ENCODE measurements at places on chromosomes 7 and 10.

- no peak for DNase-seq
These were observed 373.1 kb downstream of the MALRD1 start for GRCh38 chr10:19421674-19422073.

GRCh38 chr10:119113751-119114732 is 10.1 kb downstream of the DENND10 start:
- no peak for DNase-seq

GRCh38 chr10:17244700-17245365 is 16.8 kb downstream of the VIM start:
- DNase-seq: no peak

- DNase-seq: no peak
These were observed 16.9 kb upstream of the GPR146 start for GRCh38 chr7:1027242-1028043.

DNA sequence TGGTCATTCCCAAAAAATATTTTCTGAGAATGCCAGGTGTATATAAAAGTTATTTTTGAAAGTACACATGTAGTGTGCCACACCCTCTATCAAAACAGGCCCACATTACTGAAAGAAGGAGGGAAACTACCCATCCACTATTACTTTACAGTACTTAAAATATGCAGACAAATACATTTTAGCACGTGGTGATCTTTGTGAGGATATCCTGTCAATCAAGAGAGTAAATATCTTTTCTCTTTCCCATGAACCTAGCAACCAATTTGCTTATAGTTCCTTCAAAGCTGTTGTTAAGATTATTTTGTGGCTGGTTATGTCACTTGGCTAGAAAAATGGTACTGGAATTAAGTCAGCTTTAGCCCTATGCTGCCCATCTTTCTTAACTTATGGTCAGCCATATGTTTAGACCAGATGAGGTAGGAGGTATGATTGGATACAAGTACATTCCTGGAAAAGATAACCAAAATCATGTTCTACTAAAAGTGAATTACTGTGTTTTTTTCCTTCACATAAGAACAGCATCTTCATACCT is 70.1 kb downstream of the AUTS2 start:
- no peak for DNase-seq

DNA sequence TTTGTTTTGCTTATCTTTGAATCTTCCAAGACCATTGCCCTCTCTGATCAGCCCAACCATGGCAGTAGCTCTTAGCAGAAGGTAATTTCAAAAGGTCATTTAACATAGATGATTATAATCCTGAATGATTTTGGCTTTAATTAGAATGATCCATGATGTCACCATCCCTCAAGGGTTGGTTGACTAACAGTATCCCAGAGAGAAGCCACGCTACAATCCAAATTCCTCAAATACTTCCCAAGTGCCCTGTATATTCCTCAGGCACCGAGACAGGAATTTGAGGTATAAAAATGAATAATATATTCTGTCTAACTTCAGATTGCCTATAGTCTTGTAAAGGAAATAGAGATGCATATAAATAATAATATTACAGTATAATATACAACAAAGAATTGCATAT is 42.1 kb upstream of the TMEM196 start:
- DNase-seq: no peak

DNA sequence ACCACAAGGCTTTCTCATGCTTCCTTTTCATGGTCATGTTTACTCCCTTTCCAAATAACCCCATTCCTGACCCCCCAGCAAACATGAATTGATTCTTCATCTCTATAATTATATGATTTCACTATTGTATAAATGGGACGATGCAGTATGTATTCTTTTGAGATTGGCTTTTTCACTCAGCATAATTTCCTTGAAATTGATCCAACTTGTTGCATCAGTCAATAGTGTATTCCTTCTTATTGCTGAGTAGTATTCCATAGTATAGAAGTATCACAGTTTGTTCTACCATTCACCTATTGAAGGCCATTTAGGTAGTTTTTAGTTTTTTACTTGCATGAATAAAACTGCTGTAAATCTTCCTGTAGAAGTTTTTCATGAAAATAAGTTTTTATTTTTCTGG is 264.7 kb downstream of the BAMBI start:
- DNase-seq: no peak

- DNase-seq: no peak
These were observed 98.2 kb downstream of the TNS3 start for GRCh38 chr7:47483604-47484273.

DNA sequence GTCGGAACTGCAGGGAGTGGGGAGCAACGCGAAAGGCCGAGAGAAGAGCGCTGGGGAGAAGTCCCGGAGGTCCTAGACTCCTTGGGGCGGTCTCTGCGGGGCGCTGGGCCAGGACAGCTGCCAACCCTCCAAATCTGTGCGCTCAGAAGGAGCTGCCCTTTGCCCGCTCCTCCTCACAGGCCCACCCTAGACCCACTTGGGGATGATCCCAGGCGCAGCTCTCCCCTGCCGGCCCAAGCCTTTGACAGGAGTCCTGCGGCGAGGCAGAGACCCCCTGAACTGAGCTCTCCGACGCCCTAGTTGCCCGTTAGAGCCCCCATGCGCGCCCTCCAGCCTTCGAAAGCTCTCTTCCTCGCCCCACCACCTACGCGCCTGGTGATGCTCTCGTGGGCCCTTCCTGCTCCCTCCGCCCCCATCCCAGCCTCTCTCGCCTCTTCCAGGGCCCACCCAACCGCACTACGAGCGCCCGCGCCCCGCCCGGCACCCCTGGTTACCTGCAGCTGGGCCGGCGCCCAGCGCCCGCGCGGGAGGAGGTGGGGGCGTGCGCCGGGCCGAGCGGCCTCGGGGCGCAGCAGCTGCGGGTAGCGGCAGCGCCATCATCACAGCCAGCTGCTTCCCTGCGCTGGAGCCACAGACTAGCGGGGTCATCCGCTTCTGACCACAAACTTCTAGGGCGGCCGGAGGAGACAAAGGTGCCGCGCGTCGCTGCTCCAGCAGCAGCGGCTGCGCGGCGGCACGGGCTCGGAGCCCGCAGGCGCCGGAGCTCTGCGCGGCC is 353.4 kb downstream of the DNAJB6 start:
- DNase-seq: no peak

DNA sequence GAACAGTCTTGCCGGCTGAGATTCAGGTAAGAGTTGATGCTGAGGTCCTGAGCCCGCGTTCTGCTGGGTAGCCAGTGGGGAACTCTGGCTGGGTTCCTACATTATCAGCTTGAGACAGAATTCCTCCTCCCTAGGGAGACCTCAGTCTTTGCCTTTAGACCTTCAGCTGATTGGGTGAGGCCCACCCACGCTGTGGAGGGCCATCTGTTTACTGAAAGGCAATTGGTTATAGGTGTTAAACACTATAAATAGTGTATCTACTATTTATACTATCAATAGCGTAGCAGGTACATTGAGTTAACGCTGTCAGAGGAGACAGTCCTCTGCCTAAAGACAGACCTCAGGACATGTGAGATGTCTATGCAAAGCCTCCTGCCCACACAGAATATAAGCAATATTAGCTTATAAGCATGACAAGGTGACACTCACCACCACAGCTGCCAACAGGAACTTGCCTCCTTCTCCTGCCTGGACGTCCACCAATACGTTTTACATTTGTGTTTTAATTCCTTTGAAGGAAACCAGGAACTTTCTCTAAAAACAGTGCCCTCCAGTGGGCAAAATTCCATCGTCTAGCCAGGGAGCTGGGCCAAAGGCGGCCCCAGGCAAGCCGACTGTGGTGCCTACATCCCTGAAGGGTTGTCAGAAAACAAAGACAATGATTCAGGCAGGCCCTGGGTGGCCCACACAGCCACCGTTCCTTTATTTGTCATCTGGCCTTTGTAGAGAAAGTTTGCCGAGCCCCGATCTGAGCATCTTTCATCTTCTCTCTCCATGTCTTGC is 58.8 kb downstream of the INSIG1 start:
- DNase-seq: no peak

GRCh38 chr7:94431176-94431575 is 36.5 kb downstream of the COL1A2 start:
- DNase-seq: no peak

DNA sequence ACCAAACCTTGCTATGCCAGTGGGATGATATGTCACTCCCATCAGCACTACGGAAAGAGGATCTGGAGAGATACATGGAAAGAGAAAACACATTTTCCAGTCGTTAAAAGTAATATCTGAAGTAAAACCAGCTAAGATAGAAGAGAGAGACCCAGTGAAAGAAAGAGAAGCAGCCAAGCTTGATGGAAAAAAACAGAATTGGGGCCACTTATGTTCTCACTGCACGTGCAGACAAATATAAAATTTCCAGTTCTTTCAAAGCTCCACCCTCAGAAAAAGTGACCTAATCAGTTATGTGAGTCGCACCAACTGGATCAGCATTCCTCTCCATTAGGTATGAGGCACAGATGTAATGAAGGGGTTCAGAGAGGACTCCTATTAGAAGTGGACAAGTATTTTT is 266.1 kb downstream of the MTERF1 start:
- DNase-seq: no peak

DNA sequence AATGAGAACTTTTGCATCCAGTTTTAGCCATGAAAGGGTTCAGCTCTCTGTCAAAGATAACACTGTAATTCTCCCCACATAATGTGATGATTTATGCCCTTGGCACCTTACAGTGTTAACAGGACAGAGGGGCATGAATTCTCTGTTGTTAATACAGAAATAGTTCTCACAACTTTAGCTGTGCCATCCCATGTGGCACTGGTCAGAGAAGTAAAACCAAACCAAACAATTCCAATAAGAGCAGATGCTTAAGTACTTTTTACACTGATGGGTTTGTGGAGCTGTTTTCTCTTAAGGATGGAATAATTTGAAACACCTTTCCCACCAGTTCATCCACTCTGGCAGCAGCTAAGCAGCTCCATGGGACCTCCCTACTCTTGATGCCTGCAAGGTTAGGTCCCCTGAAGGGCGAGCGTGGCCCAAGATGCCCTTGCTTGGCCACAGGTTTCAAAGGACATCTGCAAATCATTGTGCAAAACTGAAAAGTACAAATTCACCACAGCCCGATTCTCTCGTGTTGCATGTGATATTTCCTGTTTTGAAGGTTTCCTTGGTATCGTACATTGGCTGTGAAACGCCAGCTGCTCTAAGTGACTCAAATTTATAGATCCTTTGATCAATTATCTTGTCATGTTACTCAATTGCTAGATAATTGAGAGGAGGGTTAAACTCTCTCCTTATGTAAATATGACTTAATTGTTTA is 82.5 kb upstream of the CREB5 start:
- peak; percentile 37 for DNase-seq

DNA sequence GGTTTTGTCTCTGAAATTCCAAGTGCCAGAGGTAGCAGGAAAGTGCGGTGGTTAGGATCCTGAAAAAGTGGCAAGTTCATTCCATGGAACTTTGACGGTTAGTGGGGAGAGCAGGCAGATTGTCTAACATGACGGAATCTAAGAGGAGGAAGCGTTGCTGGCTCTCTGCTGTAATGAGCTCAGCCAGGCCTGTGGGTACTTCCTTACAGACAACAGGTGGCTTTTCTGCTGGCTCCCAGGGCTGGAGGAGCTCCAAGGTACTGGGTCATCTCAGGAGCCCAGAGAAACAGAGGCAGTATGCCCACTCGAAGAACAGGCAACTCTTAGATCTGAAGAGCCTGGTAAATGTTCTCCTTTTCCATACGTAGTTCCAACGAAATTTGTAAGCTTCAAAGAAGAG is 3.1 kb upstream of the AIFM2 start:
- DNase-seq: no peak

GRCh38 chr7:101618916-101619315 is 10.2 kb downstream of the MYL10 start:
- no peak for DNase-seq

- DNase-seq: no peak
These were observed 39.7 kb downstream of the ODAD2 start for GRCh38 chr10:27959093-27959715.

- DNase-seq: no peak
These were observed 40.2 kb upstream of the PAX2 start for GRCh38 chr10:100705139-100705538.

Data from CD4-positive, alpha-beta T cell treated with Interleukin-17A for 1 hour (primary cell).